ACHN (cell line): ENCODE measurements at places on chromosomes 12 and 14.

- DNase-seq, result no peak
Observed at GRCh38 chr14:52055167-52055566, 13.7 kb downstream of the NID2 start.

- no peak for DNase-seq
Observed at GRCh38 chr14:93008381-93008780, 85.4 kb downstream of the CHGA start.

- no peak for DNase-seq
Observed at GRCh38 chr12:109527489-109528123, 45.7 kb downstream of the MMAB start.

- no peak for DNase-seq
Observed at GRCh38 chr14:34103176-34103575, 152.3 kb upstream of the EGLN3 start.
